ENCODE measurements at places on chromosomes 4 and X.

- no peak for DNase-seq
Observed at GRCh38 chrX:122641136-122641535, 542.9 kb upstream of the GRIA3 start.

DNA sequence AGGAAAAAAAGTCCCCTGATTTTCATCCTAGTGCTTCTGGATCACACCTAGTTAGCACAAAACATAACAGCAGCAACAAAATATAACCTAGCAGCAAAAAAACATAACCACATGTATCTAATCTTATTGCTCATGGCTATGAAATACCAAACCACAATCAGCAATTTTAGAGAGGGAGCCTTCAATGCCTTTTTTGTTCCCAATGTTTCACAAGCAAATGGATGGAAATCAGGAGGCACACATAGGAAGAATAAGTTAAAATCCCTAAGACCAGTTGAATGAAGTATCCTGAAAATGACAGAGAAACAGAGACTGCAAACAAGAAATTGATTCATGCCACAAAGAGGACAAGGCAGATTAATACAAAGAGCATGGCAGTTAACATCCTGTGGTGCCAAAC, 361.6 kb downstream of the GPM6A start:
- no peak for DNase-seq

GRCh38 chr4:136573460-136573859, 958.8 kb downstream of the PCDH18 start:
- DNase-seq: no peak

DNA sequence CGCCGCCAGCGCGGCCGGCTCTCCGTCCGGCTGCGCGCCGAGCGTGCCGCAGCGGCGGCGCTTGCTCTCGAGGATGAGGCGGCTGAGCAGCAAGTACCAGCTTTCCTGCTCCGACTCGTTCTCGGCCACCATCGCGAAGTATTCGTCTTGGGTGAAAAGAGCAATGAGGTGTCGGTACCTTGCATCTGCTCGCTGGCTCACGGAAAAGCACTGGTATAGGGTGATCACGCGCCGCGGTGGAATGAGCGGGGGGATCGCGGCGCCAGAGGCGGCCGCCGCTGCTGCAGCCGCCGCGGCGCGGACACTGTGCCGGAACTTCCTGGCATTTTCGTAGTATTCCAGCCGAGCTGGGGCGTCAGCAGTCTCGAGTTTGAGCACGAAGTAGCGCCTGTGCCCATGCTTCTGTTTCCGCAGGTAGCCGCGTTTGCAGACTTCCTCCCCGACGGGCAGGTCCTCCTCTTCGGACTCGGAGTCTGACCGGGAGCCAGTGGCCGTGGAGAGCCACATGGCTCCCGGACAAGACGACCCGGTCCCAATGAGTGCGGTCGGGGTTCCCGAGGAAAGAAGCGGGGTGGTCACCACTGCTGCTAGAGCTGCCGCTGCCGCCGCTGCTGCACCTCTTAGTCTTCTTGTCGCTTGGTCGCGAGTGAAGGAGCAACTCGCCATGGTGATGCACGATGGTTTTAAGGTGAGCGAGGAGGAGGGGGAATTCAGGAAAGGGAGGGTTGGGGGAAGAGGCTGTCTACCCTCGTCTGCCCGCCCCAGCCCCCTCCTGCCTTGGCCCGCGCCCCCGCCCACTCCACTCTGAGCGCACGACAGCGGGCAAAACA, 469 bp downstream of the IRS4 start:
- DNase-seq: no peak

GRCh38 chr4:2961421-2961810, 1.8 kb downstream of the NOP14 start:
- DNase-seq: no peak

DNA sequence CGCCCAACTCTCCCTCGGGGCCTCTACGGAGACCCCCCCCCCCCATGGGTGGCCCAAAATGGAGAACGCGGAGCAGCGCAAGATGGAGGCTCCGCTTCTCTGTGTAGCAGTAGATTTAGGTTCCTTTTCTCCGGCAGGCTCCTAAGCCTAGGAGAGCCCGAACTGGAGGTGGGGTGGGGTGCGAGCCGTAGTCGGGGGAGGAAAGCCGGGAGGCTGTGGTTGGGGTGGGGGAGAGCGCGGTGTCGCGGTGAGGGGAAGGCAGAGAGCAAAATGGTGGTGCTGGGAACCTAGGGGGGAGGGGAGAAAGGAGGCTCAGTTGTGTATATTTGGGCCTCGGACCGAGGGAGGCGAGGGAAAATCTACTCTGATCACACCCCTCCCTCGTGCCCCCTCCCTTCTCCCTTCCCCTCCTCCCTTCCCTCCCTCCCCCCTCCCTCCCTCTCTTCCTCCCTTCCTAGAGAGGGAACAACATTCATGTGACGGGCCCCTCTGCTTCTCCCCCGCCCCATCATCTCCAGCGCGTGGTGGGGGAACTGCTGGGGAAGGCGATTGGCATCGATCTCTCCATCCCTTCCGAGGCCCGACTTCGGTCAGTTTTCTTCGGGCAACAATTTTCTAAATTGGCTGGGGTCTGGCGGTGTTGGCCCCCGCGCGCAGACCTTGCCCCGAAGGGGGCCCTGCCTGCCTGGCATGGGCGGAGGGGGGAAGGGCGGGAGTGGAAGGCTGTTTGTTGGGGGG, at the start of gene STAG2:
Gene STAG2 (plus strand): TSS at position 439 of the 738 bp plus-strand sequence. CDS start 60,922 bp downstream, outside the sequence.
- DNase-seq: peak; percentile 2

DNA sequence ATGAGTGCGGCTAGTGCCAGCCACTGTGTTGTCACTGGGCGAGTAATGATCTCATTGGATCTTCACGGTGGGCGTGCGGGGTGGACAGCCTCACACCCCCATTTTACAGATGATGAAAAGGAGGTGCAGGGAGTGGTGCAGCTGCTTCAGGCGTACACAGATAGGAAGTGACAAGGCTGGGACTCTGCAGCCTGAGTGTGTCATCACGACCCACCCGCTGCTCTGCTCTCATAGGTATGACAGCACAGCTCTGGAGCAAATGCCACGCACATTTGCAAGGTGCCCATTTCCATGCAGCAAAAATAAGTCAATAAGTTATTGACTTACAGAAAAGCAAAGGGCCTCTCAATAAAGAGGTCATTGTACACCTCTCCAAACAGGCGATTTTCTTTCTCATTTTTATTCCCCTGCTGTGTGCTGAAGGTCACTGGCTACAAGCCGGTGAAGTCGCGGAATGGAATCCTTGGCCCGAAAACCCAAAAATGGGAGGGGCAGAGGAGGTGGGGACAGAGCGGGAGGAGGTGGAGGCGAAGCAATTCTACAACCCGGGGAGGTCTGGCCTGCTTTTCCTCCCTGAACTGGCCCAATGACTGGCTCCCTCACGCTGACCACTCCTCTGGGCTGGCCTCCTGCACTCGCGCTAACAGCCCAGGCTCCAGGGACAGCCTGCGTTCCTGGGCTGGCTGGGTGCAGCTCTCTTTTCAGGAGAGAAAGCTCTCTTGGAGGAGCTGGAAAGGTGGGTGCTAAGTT, at the start of gene SOD3:
Gene SOD3 (plus strand): TSS at position 658 of the 750 bp plus-strand sequence. CDS start 3,949 bp downstream, outside the sequence.
- no peak for DNase-seq

DNA sequence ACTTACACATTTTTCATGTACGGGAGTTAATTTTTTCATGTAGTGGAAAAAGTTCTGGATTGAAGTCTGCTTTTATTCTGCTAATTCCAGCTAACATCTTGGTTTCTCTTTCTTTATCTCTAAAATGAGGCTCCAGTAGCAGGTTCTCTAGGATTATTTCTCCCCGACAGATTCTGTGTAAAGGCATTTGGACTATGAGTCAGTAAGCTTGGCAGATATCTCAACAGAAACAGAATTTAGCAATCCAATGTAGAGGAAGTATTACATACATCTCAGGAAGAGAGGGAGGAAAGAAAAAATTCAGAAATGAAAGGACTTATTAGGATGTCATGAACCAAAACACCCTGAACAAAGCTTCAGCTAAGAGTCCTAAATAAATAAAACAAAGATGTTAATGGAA, 1682.3 kb upstream of the TENM3 start:
- DNase-seq: no peak

- DNase-seq: no peak
Observed at GRCh38 chrX:56499372-56499771, 64.1 kb upstream of the UBQLN2 start.

DNA sequence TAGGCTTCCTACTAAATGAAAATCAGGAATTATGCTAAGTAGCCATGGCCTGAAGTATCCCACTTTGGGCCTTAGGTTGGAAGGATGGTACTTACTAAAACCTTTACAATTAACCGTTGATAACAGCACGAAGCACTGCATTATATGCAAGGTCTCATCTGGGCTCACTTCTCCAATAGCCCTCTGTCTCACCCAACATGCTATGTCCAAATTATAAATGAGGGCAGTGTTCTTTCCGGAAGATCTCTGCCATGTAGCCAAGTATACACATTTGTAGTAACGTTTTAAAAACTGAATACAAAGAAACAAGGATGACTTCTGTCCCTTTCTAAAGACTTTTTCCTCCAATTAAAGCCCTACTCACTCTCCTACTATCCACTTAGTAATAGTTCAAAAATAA, 51.6 kb downstream of the SCFD2 start:
- DNase-seq: no peak

DNA sequence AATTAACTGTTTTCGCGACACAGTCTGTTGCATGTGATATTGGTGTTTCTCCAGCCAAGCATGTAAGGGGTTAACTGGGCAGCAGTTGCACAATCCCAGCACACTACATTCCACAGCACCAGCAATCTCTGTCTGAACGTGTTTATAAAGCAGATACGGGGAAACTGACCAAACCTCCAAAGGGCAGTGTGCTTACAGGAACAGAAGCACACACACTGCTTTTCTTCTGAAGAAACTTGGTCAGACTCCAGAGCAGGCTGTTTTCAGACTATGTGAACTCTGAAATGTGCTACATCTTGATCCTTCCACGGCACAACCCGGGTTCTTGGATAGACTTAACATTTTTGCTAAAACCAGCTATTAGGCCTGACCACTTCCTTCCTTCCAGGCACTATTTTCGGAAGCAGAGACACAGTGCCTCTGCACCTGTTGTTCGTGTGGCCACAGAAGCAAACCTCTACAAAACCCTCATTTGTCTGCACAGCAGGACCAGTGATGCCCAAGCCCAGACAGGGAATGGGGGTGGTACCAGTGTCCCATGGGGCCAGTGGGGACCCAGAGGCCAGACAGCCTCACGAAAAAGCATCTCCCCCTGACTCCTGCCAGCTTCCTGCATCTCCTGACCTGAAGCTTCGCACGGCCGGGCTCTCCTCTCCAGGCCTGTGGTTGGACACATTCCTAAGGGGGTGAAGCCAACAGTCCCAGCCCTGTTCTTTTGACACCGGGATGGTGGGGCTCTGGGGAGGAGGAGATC, 90.1 kb downstream of the IRF2 start:
- DNase-seq: no peak

- DNase-seq: no peak
Observed at GRCh38 chr4:158172261-158173258, at the start of gene GASK1B. GASK1B (minus strand) TSS chr4:158173025; CDS start chr4:158171375, 1,650 bp downstream.

GRCh38 chr4:8188743-8189550, 10.1 kb upstream of the SH3TC1 start:
- DNase-seq: no peak

- no peak for DNase-seq
Observed at GRCh38 chr4:4950561-4951290, 68.5 kb downstream of the CYTL1 start.

DNA sequence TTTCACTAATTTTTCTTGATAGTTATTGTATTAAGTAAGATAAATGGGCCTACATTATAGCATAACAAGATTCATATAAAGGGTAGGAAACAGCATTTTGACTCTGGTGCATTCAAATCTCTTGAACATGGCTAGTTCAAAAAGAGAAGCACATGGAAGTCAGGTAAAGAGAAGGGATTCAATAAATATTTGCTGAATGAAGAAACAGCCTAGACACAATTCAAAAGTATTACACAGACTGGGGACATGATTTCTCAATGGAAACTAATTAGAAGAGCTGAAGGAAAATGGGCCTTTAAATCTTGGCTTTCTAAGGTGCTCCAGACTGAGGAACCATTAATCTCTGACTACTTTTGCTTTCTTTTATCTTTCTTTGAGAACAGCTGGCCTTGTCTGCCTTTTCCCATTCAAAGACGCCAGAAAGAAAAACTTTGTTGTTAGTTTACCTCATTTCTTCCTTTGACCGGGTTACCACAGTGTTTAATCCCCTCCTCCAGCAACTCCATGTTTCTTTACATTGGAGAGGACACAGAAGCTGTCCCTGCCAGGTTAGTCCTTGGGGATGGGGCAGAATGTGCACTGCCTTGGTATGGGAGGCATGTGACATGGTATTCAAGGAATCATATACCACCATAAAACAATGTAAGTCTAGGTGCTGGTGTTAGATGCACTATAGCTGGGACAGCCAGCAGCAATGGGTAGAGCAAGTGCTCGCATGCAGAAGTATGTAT, 264.2 kb downstream of the CAMK2D start:
- no peak for DNase-seq

- no peak for DNase-seq
Observed at GRCh38 chr4:45120163-45120562, 393.8 kb upstream of the GNPDA2 start.

- DNase-seq: no peak
Observed at GRCh38 chr4:34845926-34846325, 1398.4 kb downstream of the ARAP2 start.

DNA sequence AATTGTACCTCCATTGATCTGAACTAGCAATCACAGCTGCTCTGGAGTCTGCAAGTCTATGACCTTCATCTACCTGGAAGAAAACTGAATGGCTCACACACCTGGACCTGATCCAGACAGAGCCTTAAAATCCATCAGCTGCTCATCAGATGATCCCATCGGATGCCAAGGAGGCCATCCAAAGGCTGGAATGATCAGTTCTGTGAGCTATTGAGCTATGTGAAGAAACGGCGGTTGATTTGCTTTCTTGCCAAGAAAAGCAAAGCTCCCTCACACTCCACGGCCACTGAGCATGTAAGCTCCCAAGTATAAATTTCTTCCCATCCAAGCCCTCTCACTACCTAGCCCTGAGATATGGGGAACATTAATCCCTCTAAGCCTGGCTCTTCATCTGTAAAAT, 63.1 kb downstream of the RELL1 start:
- no peak for DNase-seq

- DNase-seq: no peak
Observed at GRCh38 chrX:136608295-136608933, 39.5 kb upstream of the CD40LG start.

DNA sequence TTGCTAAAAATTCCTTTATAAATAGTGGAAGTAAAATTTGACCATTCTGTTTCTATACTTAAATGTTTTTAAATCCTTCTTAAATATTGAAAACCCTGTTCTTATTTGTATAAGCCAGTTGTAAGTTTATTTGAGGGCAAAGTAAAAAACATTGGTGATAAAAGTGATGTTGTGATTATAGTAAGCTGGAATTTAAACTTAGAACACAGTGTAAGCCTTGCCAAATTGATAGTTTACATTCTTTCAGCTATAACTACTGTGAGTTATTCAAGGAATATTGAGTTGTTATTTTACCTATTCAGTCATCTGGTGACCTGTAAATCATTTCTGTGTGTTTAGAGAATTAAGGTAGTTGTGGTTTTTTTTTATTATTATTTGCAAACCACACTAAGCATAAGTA, 9.6 kb downstream of the YY2 start:
- DNase-seq: no peak

- no peak for DNase-seq
Observed at GRCh38 chr4:88791274-88791673, 93.6 kb upstream of the NAP1L5 start.

All from cortex of kidney (tissue), 1 donor.